ENCODE measurements at places on chromosomes 3 and 15.

DNA sequence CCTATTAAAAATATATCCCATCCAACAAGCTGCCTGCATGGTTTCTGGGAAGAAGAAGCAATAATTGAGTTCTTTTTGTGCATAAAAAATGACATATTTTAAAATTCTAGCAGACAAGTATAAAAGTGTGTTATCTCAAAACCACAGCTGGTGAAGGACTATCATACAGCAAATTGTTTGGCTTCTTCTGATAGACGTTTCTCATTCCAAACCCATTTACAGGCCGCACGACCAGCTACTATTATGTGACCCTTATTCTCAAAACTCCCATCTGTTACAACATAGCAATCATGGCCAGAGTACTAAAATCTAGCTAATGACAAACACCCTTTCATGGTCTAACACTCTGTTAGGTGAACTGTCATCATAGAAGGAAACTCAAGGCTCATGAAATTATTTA lies 21.7 kb downstream of the ETFA start:
- DNase-seq = no peak

DNA sequence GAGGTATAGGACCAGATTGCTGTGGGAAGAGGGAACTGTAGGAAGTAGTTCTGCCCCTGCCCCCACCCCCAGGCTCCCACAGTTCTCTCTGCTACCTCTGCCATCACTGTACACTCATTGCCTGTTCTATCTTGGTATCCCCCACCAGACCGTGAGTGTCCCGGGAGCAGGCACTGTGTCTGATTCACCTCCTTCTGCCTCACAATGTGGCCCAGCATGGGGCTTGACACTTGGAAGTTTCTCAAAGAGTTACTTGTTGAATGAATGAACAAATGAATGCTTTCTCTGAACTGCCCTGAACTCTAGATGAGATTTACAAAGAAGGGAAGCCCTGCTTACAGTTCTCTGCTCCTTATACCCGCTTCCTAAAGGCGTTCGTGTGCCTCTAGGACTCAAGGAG lies 27.1 kb upstream of the PIK3CB start:
- DNase-seq = no peak

GRCh38 chr3:196894557-196895295 lies 27.0 kb downstream of the SENP5 start:
- DNase-seq = no peak

DNA sequence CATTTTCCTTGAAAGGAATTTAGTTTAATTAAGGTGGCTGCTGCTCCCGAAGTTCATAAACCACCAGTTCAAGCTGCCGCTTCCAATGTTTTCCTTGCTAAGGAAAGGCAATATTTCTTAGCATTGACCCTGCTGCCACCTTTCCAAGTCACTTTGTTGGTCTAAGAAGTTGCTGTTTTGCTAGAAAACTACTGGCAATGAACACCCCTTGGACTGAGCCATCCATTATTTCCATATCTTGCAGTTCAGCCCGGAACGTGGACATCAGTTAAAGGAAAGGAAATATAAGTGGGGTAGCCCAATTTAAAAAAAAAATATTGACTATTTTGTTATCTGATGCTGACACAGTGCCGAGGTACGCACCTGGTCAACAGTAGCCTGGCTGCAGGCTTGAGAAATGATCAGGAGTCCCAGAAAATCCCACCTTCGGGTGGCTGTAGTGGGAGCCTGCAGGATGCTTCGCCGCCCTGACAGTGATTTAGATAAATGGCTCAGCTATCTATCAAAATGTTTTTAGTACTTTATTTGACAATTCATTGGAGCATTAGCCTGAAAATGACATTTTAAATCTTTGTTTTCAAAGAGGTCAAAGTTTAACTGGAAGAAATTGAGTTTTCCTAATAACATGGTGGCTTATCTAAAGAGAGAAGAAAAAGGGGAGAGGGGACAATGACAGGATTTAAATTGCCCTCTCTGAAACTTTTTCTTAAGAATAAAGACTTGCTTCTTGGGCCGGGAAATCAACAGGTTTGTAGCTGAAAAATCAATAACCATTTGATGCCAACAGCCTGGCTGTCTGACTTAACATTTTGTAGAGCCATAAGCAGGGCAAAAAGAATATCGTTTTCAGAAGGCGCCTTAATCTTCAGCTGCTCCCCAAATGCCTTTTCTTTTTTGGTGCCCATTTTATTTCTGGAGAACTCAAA lies 1.6 kb downstream of the RARB start:
- no peak for DNase-seq

DNA sequence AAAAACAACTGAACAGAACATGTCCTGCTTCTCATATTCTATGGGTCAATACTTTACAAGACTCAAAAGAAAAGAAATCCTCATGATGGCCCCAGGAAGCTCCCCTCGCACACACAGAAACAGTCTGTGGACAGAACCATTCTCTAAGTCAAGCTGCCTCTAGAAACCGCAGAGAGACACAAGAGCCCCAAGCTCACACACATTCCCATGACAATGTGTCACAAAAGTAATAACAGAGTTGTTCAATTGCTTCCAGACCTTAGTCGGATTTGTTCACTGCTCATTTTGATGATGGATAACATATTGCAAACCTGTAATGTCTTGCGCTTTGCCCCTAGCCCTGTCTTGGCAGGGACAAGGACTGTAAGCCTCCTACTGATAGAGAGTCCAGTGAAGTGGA lies 60.9 kb downstream of the UMPS start:
- DNase-seq = no peak

GRCh38 chr3:197592361-197593045 lies 36.7 kb upstream of the BDH1 start:
- DNase-seq = no peak

GRCh38 chr15:75214293-75215096 lies 12.8 kb downstream of the C15orf39 start:
- DNase-seq = no peak

DNA sequence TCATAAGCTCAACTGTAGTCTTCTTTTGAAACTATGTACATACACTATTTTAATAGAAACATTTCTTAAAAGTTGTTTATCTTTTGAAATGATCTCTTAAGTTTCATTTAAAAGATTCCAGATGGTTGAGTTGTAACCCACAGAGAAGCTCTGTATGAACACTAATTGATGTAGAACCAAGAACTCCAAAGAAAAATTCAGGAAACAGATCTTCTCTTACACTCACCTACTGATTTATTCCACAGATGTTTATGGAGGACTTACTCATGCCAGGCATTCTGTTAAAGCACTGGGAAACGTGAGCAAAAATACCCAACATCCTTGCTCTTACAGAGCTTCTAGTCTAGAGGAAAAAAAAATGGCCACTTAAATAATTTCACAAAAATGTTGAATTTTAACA lies 551.1 kb downstream of the NAALADL2 start:
- no peak for DNase-seq

DNA sequence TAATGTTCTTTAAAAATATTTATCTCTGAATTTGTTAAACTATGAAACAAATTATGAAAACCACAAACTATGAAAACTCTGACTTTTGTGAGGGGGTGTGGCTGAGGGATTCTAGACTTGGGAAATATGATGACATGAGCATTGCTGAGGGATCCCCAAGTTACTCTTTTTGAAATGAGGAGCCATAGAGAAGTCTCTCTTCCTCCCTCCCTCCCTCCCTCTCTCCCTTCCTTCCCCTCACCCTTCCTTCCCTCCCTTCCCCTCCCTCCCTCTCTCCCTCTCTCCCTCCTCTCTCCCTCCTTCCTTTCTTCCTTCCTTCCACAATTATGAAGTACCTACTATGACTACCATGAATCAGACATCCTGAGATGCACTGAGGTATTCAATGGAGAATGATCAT lies 673.1 kb downstream of the ROBO1 start:
- DNase-seq = no peak

GRCh38 chr15:66912001-66912400 lies 153.4 kb upstream of the SMAD3 start:
- DNase-seq = no peak

- DNase-seq = no peak
Observed at GRCh38 chr3:179452176-179452564, 900 bp upstream of the GNB4 start.

DNA sequence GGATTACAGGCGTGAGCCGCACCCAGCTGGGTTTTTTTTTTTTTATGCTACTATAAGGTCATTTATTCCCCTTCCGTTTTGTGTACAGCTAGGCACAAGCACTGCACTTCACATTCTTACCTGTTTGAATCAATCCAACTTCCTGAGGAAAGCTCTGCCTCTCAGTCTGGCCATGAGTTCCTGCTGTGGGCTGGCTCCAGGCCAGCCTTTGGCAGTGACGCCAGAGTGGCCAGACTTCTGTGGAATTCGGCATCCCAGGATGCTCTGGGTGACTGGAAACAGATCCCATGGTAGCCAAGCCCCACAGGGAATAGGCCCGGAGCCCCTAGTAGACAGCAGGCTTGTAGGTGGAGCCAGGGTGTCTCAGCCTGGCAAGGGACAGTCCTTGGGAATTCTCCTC lies 21.5 kb upstream of the TIMP4 start:
- no peak for DNase-seq

DNA sequence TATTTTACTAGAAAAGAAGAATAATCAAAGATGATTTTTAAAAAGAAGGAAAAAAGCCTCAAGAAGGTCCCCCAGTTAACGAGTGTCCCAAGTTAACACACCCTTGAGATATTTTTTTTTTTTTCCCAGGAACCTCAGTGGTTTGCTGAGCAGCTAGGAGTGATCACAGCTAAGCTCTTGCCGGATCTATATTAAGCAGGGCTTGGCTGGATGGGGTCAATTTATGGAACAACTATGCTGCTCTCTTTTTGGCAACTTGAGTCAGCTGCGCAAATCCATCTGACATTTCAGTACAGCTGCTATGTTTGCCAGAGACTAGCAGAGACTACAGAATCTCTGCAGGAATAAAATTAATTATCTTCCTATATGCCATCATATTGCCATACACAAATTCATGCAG lies at the start of gene LMOD3:
Gene LMOD3 (minus strand): TSS at position 193 of the 400 bp plus-strand sequence. CDS start 209 bp downstream, outside the sequence.
- DNase-seq = no peak

DNA sequence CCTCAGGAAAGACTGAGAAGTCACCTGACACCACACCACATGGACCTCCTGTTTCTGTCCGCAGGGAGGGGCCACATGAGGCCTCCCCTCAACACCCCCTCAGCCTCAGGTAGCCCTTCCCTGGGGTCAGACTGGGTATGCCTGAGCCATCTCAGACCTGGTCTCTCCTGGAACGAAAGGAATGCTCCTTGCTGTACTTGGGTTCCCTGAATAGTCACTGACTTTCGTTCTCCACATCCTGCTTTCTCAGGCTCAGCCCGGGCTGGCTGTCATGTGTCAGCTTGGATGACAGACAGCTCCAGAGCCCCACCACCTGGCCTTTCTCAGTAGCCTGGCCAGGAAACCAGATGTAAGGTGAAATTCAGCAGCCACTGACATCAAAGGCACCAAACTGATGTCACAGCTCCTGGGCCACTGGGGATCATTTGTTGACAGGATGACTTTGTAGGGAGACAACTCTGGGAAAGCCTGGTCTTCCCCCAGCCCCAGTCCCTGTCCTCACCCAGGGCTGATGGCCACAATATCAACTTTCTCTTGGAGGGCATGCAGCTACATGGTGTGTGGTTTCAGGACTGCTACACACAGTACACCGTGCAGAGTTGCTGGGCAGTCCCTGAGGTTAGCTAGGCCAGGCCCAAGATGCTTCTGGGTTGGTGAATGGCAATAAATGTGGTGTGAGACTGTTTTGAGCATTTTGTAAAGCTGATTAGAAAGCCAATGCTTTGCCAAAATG lies 141.4 kb upstream of the MRPS22 start:
- peak; percentile 87 for DNase-seq

DNA sequence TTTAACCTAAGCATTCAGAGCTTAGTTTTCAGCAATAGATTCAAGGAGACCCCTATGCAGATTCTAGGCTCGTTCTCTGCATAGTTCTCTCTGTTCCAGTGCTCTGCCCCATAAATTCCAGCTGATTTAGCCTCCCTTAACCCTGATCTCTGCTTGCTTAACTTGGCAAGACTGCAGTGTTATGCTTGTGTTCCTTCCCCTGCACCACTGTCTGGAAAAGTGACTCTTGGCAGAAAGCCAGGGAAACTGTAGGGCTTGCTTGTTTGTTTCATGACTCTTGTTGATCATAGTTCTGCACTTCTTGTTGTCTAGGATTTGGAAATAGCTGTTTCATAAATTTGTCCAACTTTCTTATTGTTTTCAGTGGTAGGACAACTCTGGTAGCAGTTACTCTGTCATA lies 40.1 kb downstream of the ANAPC13 start:
- DNase-seq = no peak

DNA sequence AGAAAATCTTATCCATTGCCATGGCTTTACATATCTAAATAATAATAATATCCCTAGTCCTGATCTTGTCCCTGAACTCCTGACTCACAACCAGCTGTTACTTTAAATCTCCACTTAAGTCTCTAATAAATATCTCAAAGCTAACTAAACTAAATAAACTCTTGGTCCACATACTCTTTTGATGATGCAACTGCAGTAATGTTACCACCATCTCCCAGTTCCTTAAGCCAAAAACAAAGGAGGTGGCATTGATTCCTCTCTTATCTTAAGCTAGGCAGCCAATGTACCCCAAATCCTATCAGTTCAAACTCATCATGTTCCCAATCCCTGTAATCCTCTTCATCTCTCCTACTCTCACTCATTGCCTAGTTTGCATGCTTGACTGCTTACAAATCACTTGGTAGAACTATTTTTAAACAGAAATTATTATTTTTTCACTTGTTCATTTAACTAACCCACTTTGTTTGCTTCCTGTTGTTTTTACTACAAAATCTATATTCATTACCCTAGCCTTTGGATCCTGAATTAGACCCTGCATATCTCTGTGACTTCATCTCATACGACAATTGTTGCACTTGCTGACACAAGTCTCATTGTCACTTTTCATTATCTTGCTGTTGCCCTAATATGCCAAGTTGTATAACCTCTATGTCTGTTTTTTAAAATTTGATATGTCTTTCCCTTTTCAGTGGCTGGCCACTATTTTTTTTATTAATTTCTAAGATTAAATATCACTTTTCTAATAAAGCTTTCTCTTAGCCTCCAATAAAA lies 462.2 kb downstream of the ZPLD1 start:
- DNase-seq = no peak

- DNase-seq = no peak
Observed at GRCh38 chr3:151351219-151351618, 21.9 kb upstream of the P2RY13 start.

- no peak for DNase-seq
Observed at GRCh38 chr3:98800401-98800800, 37.3 kb downstream of the ST3GAL6 start.

- no peak for DNase-seq
Observed at GRCh38 chr15:85423256-85423655, 42.9 kb downstream of the AKAP13 start.

DNA sequence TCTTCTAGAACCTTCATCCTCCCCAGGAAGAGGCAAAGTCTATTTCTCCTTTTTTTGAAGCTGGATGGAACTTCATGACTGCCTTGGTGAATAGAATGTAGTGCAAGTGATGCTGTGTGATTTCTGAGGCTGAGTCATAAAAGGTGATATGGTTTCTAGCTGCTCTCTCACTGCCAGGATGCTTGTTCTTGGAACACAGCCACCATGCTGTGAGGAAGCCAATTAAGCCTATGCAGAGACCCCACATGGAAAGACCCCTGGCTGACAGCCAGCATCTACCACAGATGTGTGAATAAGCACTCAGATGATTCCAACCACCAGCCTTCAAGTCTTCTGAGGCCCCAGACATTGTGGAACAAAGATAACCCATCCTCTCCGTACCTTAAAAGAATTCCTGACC lies 57.0 kb downstream of the ISL2 start:
- no peak for DNase-seq

Data from WERI-Rb-1 (cell line).